ENCODE measurements at places on chromosomes 11 and 22. TPM values are rescaled to one million over a fixed set of nuclear protein-coding genes. Genes with fewer than 3 reads are reported as not detected.

Gene SLC22A25
- total RNA-seq, result not detected

DNA sequence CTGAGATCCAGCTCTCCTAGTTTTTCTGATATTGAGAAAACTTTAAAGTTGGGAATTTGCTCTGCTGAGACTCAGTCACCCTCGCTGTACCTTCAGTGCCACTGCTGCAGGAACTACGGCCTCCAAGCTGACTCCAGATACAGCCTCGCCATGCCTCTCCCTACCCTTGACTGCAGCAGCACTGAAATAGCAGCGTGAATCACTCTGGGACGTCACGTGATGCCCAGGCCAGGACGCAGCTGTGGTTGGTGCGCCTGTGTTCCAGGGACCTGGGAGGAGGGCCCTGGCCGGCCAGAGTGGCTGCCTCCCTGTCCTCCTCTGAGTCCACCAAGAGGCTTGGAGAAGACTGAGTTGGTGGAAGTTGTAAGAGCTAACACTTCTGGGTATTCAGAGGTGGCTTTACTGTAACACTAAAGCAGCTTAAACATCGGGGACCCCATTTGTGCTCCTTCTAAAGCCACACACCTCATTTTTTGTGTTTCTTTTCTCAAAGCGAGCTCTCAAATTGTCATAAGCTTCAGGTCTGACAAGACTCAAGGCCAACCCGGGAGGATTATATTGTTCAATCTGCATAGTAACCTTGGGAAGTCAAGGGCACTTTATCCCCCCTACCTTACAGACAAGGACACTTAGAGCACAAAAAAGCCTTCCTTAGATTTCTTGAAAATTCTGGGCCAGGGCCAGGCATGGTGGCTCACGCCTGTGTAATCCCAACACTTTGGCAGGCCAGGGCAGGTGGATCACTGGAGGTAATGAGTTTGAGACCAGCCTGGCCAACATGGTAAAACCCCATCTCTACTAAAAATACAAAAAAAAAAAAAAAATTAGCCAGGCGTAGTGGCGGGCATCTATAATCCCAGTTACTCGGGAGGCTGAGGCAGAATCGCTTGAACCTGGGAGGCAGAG is 4.2 kb upstream of the STIP1 start:
- DNase-seq, result peak; percentile 87

GRCh38 chr11:4682623-4683419 is 14.8 kb downstream of the OR51E2 start:
- peak; percentile 27 for DNase-seq

DNA sequence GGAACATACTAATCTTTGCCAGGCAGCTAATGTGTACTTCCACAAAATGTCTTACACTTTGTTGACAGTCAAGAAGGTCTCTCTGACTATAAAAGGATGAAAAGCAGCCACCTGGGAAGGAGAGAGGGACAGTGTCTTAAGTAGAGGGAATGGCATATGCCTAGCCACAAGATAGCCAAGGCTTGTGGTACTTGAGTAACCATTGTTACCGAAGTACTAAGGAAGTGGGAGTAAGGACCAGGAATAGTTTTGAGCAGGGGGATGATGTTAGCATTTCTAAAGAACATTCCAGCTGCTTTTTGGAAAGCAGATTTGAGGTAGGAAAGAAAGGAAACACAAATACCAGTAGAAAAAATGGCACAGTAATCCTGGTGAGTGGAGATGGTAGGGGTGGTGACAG is 3.4 kb downstream of the TMEM126A start:
- no peak for DNase-seq

DNA sequence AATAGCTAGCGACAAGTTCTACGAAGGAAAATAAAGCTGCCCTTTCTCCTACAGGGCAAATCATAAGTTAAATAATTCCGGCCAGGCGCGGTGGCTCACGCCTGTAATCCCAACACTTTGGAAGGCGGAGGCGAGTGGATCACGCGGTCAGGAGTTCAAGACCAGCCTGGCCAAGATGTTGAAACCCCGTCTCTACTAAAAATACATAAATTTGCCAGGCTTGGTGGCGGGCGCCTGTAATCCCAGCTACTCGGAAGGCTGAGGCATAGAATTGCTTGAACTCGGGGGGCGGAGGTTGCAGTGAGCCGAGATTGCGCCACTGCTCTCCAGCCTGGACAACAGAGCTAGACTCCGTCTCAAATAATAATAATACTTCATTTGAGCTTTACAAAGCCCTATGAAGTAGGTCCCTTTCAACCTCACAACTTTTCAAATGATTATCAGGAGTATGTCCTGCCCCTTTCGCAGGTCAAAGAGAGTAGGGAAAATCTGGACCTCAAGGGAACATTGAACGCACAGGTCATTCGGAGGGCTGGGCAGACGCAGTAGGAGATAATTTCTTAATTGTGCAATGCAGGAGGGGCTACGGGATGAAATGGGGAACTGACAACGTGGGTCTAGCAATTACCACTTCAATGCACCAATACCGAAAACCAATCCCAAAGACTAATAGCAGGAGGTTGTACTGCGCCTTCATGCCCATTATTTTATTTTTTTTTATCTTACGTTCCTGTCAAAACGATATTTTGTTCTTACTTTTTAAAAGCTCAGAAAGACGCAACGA is 590 bp downstream of the COMMD9 start:
- DNase-seq, result no peak

Gene C22orf42
- not detected for total RNA-seq

- DNase-seq, result no peak
These were observed 26.6 kb downstream of the RELT start for GRCh38 chr11:73402834-73403185.

DNA sequence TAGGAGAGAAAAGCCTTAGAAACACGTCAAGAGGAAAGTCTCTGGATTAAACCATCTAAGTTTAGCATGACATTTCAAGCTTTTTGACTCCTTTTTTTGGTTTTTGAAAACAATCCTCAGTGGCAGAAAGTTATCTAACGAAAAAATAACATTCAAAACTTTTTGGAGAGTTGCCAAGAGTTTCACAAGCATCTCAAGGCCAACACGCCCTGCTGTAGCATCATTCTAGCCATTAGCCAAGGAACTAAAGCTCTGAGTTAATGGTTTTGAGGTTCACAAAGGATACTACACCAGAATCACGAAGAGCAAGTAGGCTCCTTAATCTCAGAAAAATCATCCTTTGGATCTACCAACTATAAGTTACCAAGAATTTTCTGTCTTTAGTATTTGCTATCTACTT is 94.8 kb downstream of the PICALM start:
- no peak for DNase-seq
